ENCODE measurements at places on chromosomes 7 and 10.
A peak's percentile ranks its signal among the peaks of the same experiment; 100 is the strongest.

DNA sequence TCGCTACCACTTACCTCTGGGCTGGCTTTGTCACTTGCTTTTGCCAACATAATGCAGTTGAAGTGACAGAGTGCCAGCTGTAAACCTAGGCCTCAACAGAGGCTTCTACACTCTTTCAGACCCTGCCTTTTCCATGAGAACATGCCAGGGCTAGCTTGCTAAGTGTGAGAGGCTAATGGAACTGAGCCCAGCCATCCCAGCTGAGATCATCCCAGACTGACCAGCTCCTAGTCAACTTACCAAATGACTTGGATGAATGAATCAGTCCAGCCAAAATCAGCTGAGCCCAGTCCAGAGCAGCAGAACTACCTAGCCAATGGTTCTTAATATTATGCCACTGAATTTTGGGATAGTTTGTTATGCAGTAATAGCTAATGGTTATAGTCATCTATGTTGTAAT is 34.7 kb upstream of the MKLN1 start:
- no peak for DNase-seq

GRCh38 chr7:151248346-151249033 is at the start of gene SMARCD3:
Gene SMARCD3 (minus strand): TSS chr7:151248694. CDS start chr7:151248562, 132 bp downstream.
- no peak for DNase-seq

GRCh38 chr7:30246392-30246791 is 38.0 kb upstream of the ZNRF2 start:
- DNase-seq: no peak

- DNase-seq: peak; percentile 29
Observed at GRCh38 chr7:30285536-30286284, 1.3 kb downstream of the ZNRF2 start.

DNA sequence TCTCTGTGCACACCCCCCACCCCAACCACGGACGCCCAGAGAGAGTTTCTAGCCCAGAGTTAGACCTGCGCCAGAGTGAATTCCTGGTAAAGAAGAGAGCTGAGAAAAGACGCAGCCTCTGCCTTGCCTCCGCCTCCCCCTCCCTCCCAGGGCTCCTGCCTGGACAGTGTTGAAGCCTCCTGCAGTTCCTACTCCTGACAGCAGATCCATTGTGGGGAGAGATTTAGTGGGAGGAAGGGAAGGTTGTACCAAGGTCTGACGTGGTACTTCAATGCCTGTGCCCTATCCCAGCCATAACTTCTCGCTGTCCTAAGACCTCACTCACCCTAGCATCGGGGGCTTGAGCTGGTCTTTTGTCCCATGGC is 952 bp downstream of the SRRM3 start:
- no peak for DNase-seq

DNA sequence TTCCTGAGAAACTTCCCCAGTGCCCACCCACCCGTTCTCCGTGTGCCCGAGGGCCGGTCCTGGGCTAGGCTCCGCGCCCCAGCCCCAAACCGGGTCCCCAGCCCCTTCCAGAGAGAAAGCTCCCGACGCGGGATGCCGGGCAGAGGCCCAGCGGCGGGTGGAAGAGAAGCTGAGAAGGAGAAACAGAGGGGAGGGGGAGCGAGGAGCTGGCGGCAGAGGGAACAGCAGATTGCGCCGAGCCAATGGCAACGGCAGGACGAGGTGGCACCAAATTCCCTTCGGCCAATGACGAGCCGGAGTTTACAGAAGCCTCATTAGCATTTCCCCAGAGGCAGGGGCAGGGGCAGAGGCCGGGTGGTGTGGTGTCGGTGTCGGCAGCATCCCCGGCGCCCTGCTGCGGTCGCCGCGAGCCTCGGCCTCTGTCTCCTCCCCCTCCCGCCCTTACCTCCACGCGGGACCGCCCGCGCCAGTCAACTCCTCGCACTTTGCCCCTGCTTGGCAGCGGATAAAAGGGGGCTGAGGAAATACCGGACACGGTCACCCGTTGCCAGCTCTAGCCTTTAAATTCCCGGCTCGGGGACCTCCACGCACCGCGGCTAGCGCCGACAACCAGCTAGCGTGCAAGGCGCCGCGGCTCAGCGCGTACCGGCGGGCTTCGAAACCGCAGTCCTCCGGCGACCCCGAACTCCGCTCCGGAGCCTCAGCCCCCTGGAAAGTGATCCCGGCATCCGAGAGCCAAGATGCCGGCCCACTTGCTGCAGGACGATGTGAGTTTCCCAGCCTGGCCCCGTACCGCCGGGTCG is at the start of gene SCD:
Gene SCD (plus strand): TSS at position 469 of the 803 bp plus-strand sequence. CDS start 272 bp downstream, at position 741.
- peak; percentile 61 for DNase-seq

GRCh38 chr10:91944880-91945630 is 21.5 kb downstream of the BTAF1 start:
- no peak for DNase-seq

DNA sequence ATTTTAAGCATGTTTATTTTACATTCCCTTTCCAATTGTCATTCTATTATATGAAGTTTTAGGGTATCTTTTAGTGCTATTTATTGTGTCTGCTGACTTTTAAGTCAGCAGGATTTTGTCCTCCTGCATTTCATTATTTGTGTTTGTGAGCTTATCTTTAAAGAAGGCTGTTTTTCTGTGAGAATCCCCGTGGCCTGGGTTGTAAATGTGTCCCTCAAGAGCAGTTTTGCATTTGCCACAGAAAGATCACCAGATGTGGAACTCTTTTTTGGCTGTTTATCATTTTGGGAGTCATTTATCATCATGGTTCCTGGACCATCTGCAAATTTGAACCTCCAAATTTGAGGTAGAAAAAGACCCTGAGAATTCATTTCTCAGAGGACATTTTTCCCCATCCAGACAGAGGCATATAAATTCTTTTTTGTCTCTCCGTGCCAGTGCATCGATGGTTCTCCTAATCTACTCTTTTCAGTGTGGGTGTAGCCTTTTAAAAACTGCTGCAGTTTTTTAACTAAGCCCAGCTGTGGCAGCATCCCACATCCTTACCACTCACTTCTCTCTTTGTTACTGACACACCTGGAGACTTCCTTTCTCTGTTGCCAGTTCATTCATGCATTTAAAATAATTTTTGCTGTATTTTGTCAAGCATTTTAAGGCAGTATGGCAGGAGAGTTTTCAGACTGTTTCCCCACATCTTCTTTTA is 20.1 kb upstream of the MTURN start:
- DNase-seq: no peak

DNA sequence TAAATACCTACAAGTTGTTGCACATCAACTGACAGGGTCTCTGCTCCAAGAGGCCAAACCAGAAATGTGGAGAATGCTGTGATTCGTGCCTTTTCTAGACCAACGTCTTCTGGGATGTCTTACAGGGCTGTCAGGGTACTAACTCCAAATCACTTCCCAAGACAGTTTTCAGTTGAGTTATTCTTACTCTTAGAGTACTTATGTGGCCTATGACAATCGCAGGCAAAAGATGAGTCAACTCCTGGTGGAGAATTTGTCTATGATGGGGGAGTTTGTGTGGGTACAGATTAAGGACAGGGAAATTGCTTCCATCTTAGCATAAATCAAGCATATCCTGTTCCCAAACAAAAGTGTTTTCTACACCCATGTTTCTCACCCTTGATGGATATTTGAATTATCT is 734.8 kb downstream of the TNS3 start:
- no peak for DNase-seq

DNA sequence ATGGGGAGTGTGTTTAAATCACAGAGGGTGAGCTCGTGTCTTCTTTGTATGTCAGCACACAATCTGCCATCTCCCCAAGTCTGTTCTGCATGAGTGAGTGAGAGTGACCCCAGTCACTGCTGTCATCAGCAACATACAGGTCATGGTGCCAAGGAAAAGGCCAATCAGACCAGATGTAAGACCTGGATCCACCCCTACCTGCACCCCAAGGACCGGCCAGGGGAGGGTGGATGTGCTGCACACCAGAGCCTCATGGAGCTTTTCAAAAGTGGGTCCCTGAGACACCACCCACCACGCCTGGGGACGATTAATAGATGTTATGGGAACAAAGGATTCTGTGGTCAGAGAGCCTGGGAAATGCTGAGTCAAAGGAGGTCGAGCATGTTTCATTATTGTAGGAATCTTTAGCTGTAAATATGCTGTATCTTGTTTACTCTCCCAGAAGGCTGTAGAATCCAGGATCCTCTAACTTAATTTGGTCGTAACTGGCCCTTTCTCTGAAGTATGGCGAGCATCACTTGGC is 420.5 kb downstream of the RPS24 start:
- DNase-seq: no peak

DNA sequence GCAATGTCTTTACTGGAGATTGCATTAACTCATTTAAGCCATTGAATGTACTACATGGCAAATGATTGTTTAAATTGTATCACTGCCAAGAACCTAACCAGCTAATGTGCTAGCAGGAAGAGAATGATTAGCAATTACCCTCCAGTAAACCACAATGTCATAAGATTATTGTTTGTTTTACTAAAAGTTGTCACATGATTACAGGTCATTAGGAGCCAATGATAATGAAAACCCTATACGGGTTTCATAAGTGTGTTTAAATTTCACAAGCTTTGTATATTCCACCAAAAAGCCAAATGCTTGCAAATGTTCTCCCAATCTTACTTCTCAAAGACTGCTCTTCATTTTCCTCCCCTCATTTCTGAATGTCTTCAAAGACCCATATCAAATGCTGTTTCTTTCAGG is 76.5 kb upstream of the PPP1R3C start:
- no peak for DNase-seq

DNA sequence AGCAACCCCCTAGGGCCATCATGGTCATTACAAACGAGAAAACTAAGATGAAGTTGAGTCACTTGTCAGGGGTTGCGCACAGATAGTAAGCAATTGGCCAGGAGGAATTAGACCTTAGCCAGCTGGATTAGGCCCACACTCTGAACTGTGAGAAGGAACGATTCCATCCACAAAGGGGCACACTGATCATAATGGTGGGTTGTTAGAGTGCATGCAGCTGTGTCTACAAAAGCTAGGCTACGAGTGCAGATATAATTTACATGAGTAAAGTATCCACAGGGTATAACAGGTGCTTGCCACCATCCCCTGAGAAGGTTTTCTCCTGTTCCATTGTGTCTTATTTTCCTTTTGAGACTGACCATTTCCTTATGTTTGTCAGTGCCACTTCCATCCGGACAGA is 16.6 kb upstream of the FAM170B start:
- no peak for DNase-seq

GRCh38 chr10:119101366-119102098 is 2.4 kb upstream of the DENND10 start:
- DNase-seq: no peak

GRCh38 chr10:77004917-77005564 is 632.6 kb downstream of the KCNMA1 start:
- DNase-seq: no peak

DNA sequence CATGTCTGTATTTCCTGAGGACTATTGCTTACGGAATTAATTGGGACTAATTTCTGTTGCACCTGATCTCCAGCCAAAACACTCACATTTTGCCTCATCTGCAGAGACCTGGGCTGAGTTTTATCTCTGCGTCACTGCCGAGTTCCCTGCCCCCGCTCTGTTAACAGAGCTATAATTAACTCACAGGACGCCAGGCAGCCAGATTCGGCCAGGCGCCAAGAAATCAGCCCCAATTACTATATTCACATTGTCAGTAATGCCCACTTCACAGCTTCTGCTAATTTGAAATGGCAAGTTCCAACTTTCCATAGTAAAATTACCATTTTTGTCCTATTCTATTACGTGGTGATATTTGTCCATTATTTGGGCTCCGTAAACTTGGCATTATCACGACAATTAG is 130.5 kb downstream of the CUX1 start:
- DNase-seq: no peak

- DNase-seq: no peak
Observed at GRCh38 chr7:93378131-93378760, 146.1 kb downstream of the VPS50 start.
